ENCODE measurements at places on chromosomes 16 and 17.

- DNase-seq, result no peak
Observed at GRCh38 chr16:70582280-70582978, 58.8 kb downstream of the SF3B3 start.

DNA sequence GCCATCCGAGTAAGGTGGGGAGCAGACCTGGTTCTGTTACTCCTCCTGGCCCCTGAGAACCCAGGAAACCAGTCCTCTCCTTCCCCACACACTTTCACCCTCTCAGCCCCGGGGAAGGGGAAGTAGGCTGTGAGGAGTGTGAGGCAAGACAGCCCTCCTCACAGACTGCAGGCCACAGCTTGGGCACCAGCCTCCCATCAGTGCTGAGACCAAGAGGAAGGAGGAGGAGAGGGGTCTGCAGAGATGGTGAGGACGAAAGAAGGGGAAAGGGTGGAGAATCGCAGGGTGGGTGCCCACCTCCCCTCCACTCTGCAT lies 7.0 kb downstream of the G6PC3 start:
- DNase-seq, result no peak

- no peak for DNase-seq
Observed at GRCh38 chr16:27870116-27870798, 193.3 kb downstream of the GSG1L start.

GRCh38 chr16:17070882-17071592 lies 399.7 kb downstream of the XYLT1 start:
- peak; percentile 17 for DNase-seq

- no peak for DNase-seq
Observed at GRCh38 chr16:17224350-17224749, 246.4 kb downstream of the XYLT1 start.

DNA sequence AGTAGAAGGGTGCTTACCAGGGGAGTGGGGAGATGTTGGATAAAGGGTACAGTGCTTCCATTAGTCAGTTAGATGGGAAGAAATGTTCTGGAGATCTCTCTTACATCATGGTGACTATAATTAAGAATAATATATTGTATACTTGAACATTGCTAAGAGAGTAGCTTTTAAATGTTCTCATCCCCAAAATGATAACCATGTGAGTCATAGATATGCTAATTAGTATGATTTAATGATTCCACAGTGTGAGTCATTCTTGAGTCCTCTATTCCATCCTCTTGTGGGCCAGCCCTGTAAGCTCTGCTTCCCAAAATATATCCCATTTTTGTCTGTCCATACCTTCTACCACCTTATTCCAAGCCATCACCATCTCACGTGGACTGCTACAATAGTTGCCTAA lies 80.6 kb upstream of the CDH11 start:
- DNase-seq, result peak; percentile 75

DNA sequence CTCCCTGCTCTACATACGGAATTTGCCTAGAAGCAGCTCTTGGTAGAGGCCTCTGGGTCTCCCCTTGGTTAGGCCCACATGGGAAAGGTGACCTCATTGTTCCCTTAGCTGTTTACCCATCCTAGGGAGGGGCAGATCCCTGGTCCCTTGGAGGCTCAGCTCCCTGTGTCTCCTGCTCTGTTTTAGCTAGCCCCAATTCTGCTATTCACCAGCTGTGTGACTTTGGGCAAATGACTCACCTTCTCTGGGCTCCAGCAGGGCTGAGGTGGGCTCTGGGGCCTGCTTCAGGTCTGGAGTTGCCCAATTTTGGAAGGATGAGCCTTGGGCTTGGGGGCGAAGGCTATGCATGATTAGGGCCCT lies 3.9 kb downstream of the ABCC3 start:
- DNase-seq, result no peak

DNA sequence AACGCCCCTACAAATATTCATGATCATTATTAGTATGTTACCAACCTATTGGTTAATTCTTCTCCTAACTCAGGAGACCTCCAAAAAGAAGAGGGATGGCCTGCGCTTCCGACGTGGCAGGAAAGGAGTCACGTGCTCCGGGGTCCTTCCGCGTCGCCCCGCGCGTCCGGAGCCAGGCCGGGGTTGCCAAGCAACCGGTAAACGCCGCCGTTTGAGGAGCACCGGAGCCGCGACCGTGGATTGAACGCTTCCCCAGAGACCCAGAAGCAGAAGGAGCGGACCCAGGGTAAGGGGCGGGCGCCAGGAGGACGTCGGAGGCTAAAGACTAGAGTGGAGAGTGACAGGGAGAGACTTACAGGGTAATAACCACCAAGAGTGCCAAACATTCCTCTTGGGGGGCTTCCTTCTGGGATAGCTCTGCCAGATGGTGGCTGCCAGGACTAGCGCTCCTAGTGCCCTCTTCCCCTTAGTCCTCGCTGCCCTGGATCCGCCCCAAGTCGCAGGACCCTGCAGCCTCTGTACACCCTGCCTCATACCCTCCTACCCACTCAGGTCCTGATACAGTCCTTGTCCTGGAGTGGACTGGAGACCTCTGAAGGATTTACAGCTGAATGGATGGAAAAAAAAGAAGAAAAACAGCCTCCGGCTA lies at the start of gene DNAI2:
Gene DNAI2 (plus strand): TSS at position 175 of the 649 bp plus-strand sequence. CDS start 7,584 bp downstream, outside the sequence.
- no peak for DNase-seq

DNA sequence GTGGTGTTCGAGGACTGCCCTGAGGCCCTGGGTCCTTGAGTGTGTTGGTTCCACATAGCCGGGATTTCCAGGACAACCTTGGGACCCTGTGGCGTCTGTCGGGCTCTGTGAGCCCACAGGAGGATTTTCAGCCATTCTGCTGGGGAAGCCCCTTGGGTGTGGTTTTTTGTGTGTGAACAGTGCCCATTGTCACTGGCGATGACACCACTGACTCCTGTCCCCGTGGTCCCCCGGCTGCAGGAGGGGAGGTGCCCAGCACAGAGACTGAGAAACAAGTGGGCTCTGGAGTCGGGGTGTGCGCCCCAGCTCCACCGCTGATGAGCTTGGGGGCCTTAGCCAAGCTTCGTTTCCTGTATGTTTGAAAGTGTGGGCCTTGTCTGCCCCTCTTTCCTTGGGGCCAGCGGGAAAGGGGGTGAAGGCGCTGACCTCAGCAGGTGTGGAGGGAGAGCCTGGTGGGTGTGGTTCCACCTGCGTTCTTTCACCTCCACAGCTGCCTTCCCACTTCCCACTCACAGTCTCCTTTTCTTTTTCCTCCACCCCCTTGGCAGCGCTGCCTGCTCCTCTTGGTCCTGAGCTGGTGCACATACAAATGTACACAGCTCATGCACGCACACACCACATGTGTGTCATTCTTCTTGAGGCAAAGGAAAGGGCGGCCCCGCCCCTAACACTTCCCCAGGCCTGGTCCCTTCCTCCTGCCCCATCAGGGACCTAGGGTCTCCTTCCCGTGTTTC lies 16.1 kb downstream of the MGRN1 start:
- DNase-seq, result peak; percentile 7

GRCh38 chr17:46832945-46833839 lies 14.7 kb upstream of the WNT3 start:
- DNase-seq, result peak; percentile 80

- DNase-seq, result peak; percentile 92
Observed at GRCh38 chr17:40551879-40552768, 13.1 kb downstream of the CCR7 start.

DNA sequence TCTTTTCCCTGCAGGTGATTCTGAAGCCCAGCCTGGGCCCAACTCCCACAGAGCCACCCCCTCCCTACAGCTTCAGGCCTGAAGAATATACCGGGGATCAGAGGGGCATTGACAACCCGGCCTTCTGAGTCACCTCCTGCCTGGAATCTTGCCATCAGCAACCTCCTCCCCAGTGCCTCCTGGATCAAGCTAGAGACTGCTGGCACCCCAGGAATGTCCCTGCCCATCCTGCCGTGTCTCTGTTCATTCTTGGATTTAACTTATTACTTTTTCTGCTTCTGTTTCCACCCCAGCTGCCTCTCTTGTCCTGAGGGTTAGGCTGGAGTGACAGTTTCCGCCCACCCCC lies 4.9 kb downstream of the TMEM92 start:
- peak; percentile 40 for DNase-seq

- DNase-seq, result no peak
Observed at GRCh38 chr17:5133311-5133710, 17.5 kb downstream of the USP6 start.

DNA sequence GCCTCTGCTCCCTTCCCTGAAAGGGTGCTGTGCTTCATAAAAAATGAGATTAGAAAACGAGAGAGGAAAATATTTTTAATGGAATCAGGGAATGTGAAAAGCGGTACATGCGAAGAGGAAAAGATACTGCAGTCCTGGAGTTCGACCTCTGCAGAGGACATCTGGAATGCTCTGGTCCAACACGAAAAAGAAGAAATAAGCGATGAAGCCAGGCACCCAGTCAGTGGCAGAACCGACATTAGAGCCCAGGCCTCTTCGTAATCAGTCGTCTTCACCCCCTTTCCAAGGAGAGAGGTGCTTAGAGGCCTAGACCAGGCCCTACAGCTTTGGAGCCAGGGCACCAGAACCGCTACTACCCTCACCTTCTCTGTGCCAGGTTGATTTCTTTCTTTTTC lies 459 bp upstream of the MARCHF10 start:
- no peak for DNase-seq

DNA sequence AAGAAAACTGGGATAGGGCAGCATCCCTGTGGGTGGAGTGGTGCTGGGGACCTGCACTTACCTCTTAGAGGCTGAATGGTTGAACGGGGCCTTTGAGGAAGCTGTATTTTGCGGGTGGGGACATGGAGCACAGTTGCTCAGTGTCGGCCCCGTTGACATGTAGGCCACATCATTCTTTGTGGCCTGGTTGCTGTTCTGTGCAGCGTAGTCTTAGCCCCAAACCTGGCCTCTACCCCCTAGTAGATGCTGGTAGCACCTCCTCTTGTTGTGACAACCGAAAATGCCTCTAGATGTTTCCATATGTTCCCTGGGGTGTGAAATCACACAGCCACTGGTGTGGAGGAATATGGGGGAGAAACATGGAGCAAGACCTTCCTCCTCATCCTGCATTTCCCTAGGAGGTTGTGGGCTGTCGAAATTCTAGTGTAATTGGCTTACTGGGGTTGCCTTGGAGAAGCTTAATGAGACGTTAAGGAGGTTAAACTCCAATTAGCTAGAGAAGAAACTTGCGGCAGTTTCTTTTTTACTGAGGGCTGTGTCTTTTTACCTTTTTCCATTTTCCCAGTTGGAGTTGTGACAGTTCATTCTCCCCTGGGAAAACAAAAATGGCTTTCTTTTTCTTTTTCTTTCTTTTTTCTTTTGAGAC lies 9.4 kb downstream of the ABCC1 start:
- DNase-seq, result no peak

DNA sequence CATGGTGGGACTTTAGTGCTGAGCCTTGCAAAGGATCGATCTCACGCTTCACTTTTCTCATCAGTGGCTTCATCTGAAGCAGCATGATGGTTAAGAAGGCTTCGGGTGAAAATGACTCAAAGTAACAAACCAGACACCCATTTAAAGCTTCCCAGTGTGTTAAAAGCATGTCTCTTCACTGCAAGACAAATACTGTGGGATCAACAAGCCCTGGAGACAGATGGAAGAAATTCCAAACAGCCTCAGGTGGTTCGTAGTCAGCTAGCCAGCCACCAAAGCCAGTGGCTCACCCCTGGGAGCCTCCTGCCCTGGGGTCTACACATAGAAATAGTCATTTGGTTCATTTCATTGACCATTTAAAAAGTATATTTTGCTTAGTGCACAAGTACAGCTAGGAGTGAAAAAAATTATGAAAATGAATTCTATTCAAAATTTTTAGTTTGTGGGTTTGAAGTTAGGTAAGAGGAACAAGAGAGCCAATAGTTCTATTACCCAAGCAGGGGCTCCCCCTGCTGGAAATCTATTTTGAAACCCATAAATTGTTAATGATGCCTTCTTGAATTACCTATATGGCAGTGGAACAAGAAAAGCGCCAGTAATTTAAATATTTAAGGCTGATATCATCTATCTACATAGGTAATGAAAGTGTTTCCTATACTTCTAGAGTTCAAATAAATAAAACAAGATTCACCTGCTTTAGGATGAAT lies 51.6 kb downstream of the PMP22 start:
- DNase-seq, result peak; percentile 34

DNA sequence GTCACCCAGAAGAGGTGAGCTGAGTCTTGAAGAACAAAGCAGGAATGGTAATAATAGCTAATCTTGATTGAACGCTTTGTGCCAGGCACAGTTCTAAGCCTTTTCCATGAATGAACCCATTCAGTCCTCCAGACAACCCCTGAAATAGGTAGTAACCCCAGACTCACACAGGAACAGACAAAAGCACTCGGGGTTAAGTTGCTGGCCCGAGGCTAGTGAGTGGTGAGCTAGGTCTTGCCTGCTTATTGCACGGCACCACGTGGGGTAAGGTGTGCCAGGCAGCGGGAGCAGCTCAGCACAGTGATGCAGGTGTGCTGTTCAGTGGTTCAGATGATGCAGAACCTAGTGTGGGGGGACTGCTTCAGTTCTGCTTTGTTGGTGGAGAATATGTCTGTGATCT lies 181.6 kb downstream of the RAB11FIP4 start:
- no peak for DNase-seq

GRCh38 chr16:52128361-52128760 lies 418.6 kb downstream of the TOX3 start:
- no peak for DNase-seq

DNA sequence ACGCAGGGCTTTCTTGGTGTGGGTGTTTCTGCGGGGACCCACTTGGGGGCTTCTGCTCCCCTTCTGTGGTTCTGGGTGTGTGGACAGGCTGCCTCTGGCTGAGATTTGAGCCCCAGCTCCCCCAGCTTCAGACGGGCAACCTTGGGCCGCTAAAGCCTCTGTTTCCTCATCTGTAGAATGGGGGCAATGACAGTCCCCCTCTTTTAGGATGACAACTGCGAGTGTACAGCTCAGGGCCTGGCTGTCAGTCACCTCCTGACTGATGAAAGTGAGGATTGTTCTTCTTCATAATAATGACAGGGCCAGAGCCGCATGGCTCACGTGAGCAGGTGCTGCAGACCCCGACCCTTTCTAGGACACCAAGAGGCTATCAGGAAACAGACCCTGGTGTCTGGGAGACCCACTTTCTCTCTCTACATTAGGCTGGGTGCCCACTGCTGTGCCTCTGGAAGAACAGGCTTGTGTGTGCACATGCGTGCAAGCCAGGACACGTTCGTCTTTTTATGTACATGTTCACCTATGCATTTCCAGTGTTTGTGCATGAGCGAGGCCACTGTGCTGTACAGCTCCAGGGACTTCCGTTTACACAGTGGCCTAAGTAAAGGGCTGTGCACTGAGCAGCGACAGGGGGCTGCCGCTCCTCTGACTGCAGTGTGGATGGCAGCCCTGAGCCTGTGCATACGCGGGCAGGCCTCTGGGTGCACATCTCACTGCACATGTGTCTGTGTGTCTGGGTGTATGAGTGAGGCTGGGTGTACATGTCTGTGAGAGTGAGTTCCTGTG lies 4.6 kb downstream of the SPNS3 start:
- DNase-seq, result no peak

DNA sequence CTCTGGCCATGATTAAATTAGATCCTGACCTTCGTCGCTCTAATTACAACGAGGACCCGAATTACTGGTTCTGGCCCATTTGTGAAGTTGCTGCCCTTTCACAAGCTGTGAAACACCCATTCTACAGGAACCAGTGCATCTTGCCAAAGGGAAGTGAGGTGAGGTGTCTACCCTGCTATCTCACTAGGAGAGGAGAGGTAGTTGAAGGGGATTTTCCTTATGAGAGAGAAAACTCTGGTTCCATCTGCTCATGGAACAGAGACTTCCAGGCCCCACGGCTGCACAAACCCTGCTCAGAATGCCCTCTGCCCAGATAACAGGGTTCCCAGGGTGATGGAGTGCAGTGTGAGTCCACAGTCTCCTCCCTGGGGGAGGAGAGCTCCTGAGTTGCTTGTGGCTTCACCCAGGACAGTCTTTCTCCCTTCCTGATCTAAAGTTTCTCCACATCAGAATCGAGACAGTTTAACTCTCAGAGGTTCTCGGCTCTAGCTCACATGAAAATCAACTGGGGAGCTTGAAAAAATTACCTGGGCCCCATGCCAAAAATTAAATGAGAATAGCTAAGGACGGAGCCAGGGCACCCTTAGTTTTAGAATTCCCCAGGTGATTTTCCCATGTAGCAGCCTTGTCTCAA lies 7.8 kb upstream of the SSTR2 start:
- no peak for DNase-seq

Measured in fibroblast of skin of abdomen (primary cell).